CD4-positive, alpha-beta T cell treated with Interleukin-12 subunit alpha and Interleukin-12 subunit beta, for 1 hour (primary cell): ENCODE measurements at places on chromosomes 1 and 21.
A peak's percentile ranks its signal among the peaks of the same experiment; 100 is the strongest.

- no peak for DNase-seq
Observed at GRCh38 chr21:16579538-16579937, 849.8 kb downstream of the USP25 start.

DNA sequence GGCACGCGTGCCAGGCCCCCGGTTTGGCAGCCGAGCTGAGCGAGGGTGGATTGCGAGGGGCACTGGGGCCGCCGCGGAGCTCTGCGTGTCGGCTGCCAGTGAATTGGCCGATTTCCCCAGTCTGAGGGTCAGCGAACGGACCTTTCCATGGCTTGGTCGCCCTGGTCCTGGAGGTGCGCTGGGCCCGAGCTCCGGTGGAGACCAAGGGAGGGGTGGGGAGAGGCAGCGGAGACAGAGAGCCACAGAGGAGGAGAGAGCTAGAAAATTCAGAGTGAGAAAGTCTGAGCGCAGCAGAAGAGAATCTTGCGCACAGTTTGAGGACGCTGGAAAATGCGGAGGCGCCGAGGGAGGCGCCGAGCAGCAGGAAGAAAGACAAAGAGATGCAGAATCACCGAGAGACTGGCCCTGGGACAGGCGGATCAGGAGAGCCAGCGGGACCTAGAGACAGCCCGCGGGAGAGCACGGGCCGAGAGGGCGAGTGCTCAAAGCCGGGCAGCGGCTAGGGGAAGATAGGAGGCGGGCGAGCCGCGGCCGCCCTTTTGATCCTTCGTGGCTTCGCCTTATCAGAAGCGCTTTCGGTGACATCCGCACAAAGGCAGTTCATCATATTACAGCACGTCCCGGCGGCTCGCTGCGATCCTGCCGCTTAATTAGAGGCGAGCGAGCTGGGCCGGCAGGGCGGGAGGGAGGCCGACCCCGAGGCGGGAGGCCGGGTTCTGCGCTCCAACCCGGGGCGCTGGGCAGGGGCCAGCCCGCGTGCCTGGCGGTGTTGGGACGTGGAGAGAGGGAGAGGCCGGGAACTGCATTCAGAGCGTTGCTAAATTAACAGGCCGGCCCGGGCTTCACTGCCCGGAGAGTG is 12.7 kb downstream of the PAX7 start:
- DNase-seq, result no peak

- DNase-seq, result peak; percentile 52
Observed at GRCh38 chr1:204445860-204446412, 34.3 kb upstream of the PPP1R15B start.

GRCh38 chr1:52235646-52236045 is 93.8 kb downstream of the ZFYVE9 start:
- no peak for DNase-seq

DNA sequence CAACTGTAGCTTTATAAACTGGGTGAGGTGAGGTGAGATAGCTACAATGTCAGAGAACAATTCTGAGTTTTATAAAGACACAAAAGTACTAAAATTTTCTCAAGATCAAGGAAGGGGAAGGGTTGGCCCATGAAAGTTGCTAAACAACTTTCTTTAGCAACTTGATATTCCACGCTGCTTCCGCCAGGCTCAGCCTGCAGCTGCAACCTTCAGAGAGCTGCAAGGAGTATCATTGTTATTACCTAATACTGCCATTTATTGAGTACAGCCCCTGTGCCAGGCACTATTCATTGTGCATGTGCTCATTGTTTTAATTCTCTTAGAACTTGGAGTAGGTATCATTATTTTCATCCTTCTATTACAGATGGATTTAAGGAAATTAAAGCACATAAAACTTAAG is 34.1 kb upstream of the SUCO start:
- DNase-seq, result no peak

DNA sequence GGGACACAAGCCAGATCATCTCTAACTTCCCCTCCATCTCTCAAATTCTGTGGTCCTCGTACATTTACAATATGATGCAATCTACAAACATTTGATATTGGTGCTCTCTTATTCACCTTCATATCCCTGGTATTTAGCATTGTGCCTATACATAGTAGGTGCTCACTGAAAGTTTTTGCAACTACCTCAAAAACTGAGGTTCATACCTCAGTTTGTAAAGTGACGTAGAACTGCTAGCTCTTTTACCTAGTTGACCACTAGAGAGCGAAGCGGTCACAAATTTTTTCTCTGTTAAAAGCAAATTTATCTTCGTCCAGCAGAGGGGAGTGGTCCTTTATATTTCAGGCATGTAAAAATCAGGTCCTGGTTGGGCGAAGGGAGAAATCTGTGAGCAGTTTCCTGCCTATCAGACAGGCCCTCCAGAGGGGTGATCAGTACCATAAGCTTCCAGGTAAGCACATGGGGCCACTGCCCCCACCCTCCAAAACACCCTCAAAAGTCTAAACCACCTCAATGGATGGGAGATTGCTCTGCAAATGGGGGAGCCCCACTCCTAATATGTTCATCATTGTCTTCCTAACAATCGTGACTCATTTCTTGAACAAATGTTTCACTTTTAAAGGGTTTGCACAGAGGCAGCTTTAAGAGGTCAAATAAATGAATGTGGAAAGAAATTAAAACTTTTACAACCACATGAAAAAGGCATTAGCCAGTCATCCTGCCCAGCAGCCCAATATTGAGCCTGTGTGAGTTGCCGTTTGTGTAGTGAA is 10.6 kb upstream of the HLCS start:
- DNase-seq, result peak; percentile 58

DNA sequence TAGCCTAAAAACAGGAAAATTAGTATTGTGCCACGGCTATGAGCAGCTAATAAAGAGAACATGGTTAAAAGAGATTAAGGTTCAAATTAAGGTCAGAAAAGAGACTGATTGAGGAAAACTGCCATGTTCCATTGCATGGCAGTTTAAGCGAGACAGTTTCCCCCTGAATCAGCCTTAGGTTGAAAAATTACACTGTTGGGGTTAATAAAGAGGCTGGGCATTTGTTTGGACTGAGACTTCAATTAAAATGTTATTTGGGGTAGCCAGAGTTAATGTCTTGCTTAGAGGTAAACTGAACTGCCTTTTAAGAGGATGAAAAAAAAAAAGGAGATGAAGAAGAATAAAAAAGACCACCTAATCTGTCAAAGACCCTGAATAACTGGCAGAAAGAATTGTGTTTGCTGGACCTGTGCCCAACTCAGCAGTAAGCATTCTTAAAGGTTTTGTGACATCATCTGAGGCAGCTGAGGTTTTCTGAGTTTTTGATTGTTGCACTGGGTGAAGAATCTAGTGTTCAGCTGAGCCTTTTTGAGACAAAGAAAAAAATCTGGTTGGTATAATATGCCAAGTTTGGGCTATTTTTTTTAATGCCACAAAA is 17.7 kb upstream of the PROX1 start:
- DNase-seq, result no peak

DNA sequence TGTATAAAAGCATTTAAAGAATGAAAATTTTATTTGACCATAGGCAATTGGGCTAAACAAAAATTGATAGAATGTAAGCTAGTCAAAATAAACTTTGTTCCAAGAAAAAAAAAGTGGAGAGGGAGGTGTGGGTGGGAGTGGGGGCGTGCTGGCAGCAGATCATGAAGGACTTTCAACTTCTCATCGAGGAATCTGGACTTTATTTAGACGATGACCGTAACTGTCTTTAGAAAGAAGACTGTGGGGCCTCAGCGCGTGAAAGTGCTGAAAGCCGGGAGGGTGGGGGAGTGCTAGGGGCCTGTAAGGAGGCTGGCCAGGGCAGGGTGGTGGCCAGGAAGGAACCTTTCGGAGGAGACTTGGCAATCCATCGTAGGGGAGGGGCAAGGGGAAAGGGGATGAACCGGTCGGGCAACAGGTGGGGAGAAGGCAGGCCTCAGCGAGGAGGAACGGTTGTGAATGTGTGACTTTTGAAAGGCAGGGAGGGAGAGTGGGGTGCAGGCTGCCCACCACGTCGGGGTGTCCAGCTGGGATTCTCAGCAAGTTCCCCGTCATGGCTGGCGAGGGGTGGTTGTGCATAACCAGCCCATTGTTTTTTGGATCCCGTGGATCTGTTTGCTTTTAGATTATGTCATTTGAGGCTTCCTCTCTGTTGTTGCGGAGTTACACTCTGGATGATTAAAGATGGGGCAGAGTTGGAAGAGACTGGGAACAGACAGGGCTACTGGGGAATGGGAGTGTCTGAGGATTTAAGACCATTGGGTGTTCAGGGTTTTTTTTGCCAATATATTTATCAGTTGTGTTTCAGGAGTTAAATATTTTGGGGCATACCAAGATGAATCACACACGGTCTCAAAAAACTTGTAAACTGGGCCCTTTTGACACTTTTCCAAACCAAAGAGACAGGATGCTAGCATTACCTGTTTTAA is 35.5 kb downstream of the HUNK start:
- no peak for DNase-seq

- no peak for DNase-seq
Observed at GRCh38 chr1:44820328-44821239, 12.3 kb downstream of the BTBD19 start.
